H7 (cell line): ENCODE measurements at places on chromosomes 1 and 21.

- DNase-seq, result no peak
Measured at GRCh38 chr1:41683681-41684500, 199.4 kb upstream of the EDN2 start.

GRCh38 chr1:9439074-9439761, 100.0 kb upstream of the SLC25A33 start:
- DNase-seq, result peak; percentile 5

DNA sequence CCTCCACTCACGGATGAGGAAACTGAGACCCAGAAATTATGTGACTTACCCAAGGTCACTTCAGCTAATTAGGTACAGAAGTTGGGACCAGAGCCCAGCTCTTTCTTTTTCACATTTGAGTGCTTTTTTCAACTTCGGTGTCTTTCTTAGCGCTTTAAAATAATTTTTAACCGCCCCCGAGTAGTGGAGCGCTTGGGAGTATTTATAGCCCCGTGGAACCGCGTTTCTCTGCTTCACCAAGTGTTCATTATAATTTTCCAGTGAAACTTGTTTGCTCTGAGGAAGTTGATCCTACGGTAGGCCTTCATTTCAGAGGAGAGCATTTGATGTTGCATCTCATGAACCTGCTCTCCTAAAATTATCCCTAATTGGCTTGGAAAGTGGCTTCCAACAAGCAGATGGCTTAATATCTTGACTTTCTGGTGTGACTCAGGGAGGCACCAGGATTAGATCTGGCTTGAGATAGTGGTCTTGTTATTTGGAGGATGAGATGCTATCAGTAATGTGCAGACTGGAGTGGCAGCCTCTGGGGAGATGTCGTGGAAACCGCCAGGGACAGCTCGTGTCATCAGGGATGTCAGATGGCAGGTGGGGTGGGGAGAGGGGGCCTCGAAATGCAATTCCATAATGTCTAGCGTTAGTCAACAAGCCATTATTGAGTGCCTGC, 321.3 kb downstream of the CAMTA1 start:
- no peak for DNase-seq

- no peak for DNase-seq
Measured at GRCh38 chr1:180581635-180582039, 22.9 kb downstream of the OVAAL start.

DNA sequence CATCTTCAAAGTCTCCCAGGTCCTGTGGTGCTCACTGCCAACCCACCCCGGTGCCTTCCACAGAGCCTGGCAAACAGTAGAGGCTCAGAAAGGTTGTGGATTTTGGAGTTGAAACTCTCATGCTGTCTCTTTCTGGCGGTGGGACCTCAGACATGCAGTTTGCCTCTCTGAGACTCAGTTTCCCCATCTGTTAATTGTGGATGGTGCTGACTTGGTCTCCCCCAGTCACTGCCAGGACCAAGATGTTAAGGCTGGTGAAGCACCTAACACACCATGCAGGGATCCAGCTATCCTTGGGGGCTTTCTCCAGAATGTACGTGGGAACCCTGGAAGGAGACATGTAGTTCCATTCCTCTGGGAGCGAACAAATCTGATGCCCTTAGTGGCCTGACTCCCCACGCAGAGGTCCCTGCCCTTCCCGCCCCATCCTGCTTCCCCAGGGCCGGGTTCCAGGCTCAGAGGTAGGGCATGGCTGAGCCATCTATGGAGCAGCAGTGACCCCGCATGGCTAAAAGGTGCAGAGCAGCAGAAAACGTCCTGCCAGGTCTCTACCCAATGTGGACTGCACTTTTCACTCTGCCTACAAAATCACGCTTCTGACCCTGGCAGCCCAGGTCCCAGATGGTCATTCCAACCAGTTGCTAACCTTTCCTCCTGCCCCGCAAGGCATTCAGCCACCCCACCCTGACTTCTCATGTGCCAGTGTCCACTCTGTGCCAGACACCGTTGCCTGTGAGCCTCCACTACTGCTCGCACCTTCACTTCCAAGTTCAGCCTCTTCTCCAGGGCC, 9.2 kb upstream of the TTC22 start:
- peak; percentile 94 for DNase-seq

GRCh38 chr21:44579056-44579832, 1.2 kb downstream of the KRTAP10-5 start:
- peak; percentile 14 for DNase-seq

GRCh38 chr1:206479183-206480125, 9.2 kb downstream of the IKBKE start:
- DNase-seq, result peak; percentile 94

DNA sequence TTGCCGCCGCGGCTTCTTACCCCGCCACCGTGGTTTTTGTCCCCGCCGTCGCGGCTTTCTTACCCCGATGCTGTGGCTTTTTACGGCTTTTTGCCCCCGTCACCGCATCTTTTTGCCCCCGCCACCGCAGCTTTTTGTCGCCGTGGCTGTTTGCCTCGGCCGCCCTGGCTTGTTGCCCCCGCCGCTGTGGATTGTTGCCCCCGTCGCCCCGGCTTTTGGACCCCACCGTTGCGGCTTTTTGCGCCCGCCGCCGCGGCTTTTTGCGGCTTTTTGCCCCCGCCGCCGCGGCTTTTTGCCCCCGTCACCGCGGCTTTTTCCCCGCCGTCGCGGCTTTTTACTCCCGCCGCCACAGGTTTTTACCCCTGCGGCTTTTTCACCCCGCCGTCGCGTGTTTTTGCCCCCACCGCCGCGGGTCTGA, 3934.3 kb downstream of the SRGAP2C start:
- no peak for DNase-seq

DNA sequence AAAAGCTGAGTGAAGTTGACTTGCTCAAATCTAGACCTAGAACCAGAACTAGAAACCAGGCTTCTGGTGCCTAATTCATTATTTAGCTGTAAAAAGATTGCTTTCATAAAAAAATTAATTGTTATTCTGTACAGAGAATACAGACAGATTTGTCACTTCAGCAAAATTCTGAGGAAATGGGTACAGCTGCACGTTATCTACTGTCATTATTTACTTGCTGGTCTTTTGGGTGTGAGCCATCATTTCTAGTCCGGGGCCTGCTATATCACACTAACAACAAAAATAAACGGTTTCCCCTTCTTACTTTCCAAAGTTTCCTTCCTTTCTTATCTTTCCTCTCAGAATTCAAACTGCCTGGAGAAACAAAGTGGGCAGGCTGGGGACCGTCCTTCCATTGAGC, 68.3 kb downstream of the PTGER3 start:
- DNase-seq, result no peak

DNA sequence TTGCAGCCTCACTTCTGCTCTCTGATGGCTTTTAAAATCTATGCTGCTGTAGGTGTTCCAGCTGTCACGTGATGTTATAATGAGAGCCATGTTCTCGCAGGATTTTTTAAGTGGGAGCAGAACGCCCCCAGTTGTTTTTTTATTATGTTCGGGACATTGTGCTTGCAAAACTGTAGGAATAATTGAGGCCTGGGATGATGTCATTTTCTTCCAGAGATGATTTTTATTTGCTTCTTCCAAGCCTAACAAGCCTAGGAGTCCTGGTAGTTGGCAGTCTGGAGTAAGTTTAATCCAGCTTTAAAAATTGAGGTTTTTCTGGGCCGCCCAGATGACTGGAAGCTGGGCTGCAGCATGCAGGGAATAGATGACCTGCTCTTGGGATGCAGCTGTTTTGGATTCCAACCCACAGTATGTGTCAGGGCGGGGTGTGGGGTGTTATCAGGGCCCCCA, 34.6 kb upstream of the CHIT1 start:
- DNase-seq, result no peak

- no peak for DNase-seq
Measured at GRCh38 chr1:245871915-245872314, 635.2 kb downstream of the SMYD3 start.

DNA sequence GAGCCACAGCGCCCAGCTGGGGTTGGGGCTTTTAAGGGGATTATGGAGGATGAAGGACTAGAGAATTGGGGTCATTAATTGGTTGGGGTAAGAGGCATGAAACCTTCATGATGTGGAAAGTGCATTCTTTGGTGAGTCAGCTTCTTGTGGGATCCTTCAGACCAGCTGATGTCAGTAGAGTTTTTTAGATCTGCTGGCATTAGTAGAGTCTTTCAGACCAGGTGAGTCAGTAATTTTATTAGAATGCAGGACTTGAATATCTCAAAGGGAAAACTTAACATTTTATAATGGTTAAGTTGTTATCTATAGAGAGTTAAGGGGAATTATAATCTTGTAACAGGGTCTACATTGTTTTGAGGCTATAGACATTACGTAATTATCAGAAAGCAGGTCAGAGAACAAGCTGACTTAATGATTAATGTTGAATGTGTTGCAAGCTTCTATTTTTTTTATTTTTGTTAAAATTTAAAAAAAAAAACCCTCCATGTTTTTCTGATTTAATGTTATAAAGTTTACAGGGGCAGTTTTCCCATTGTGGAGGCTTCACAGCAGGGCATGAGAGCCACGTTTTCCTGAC, 160.9 kb upstream of the FMN2 start:
- DNase-seq, result no peak

GRCh38 chr1:212962509-212962908, 12.2 kb downstream of the VASH2 start:
- no peak for DNase-seq

GRCh38 chr1:194215448-194215847, 1029.0 kb upstream of the B3GALT2 start:
- no peak for DNase-seq

DNA sequence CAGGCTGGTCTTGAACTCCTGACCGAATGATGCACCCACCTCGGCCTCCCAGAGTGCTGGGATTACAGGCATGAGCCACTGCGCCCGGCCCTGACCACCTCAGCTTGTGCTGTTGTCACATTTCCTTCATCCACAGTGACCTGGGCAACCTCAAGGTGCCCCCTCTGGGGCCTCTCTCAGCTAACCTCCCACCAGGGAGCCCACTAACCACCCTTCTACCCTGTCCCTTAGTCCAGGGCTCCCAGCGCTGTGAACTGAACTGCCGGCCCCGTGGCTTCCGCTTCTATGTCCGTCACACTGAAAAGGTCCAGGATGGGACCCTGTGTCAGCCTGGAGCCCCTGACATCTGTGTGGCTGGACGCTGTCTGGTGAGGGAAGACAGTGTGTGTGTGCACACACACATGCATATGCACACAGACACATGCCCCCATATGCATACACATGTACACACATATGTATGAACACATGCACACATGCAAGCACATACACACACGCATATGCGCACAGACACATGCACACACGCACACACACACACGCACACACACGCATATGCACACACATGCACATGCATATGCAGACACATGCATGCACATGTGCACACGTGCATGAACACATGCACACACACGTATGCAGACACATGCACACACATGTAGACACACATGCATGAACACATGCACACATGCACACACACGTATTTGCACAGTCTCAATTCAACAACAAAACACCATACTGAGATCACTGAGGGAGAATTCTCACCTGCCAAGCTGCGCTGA, 6.2 kb downstream of the ADAMTSL4 start:
- no peak for DNase-seq

GRCh38 chr1:29990304-29990703, 733.1 kb downstream of the MATN1 start:
- DNase-seq, result peak; percentile 8

- no peak for DNase-seq
Measured at GRCh38 chr21:34770576-34770975, 101.8 kb downstream of the CLIC6 start.

DNA sequence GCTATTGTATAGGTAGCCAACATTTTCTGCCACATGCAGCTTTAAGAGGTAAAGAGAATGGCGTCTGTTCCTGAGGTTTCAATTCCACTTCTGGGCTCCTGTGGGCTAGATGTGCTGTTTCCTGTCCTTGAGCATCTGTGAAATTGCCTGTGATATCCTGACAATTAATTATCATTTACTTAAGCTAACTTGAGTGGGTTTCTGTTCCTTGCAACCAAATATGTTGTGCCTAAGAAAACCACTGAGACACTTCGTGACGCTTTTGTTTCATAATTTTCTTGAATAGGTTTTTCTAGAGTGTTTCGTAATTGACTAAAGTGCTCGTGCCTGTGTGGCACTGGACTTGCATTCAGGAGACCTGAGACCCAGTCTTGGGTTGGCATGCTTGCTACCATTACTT, 127.3 kb upstream of the POU3F1 start:
- no peak for DNase-seq

DNA sequence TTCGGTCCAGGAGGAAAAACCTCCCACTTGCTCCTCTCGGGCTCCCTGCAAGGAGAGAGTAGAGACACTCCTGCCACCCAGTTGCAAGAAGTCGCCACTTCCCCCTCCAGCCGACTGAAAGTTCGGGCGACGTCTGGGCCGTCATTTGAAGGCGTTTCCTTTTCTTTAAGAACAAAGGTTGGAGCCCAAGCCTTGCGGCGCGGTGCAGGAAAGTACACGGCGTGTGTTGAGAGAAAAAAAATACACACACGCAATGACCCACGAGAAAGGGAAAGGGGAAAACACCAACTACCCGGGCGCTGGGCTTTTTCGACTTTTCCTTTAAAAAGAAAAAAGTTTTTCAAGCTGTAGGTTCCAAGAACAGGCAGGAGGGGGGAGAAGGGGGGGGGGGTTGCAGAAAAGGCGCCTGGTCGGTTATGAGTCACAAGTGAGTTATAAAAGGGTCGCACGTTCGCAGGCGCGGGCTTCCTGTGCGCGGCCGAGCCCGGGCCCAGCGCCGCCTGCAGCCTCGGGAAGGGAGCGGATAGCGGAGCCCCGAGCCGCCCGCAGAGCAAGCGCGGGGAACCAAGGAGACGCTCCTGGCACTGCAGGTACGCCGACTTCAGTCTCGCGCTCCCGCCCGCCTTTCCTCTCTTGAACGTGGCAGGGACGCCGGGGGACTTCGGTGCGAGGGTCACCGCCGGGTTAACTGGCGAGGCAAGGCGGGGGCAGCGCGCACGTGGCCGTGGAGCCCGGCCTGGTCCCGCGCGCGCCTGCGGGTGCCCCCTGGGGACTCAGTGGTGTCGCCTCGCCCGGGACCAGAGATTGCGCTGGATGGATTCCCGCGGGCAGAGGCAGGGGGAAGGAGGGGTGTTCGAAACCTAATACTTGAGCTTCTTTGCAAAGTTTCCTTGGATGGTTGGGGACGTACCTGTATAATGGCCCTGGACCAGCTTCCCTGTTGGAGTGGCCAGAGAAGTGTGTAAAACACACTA, 45.3 kb downstream of the MRPL39 start:
- peak; percentile 83 for DNase-seq

DNA sequence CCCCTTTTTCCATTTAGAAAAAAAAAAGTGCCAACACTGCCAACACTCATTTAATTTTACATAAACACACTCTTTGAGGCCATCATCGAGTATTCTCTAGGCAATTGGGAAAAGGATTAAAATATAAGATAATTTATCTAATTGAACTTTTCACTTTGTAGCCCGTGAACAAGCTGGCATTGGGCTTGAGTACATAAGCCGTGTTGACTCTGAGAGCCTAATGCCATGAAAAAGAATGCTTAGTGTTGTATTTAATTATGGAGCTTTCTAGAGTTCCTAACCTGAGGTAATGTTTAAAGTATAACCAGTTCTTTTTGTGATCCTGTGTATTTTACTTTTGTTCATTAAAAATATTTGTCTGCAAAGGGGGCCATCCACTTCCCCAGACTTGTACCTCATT, 193.8 kb downstream of the LYPLAL1 start:
- DNase-seq, result no peak

DNA sequence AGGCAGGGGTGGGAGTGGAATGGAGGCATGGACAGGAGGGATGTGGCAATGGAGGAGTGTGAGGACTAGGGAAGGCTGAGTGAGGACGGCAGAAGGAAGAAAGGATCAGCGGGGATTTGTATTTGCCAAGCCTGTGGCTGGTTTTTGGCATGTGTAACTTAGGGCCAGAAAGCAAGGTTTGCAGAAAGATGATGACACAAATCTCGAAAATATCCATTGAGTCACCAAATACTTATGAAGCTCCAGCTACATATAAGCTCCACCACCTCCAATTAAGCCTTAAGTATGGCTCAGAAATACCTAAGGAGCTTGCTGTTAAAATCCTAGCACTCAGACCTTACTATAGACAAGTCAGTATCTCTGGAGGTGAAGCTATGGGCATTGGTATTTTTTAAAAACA, 90.1 kb downstream of the OMA1 start:
- DNase-seq, result no peak
